ENCODE measurements at places on chromosomes 6 and 20.

DNA sequence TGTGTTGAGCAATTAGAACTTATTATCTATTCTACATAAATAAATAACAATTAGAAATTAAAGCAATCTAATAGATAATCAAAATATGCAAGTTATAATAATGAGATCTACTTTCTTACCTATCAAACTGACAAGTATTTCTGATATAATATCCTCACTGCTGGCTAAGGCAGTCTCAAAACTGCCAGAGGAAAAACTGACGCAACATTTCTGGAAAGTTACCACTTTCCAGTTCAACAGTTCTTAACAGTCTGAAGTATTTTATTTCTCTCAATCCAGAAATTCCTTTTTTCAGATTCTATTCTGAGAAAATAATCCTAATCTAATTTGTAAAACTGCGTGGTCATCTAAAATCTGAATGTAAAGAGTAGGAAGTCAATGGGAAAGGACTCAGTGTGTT, 121.0 kb downstream of the TRDN start:
- DNase-seq: no peak

GRCh38 chr6:41224800-41225199, 3.3 kb upstream of the TREML4 start:
- no peak for DNase-seq

- no peak for DNase-seq
Measured at GRCh38 chr6:166308033-166308768, at the start of gene PRR18. Gene PRR18 (minus strand): TSS chr6:166308392. CDS start chr6:166308142, 250 bp downstream.

- DNase-seq: no peak
Measured at GRCh38 chr6:30520522-30520921, 31.2 kb downstream of the HLA-E start.

- no peak for DNase-seq
Measured at GRCh38 chr6:43075670-43076463, at the start of gene PTK7. Gene PTK7 (plus strand): TSS chr6:43076314. CDS start chr6:43076489, 175 bp downstream.

DNA sequence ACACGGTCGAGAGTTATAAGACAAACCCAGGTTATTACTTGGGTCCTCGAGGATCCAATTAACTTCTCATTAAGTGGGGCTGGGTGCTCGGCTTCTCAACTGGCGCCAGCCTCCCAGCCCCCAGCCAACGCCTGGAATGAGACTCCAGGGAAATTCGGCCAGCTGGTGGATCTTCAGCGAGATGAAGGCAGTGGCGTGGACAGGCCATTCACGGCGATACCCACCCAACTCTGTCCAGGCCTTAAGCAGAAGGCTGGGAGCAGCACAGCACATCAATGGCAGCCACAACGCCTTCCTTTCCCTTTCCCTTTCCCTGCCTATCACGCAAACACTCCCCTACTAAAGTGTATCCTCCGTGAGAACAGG, 868 bp downstream of the METTL24 start:
- no peak for DNase-seq

DNA sequence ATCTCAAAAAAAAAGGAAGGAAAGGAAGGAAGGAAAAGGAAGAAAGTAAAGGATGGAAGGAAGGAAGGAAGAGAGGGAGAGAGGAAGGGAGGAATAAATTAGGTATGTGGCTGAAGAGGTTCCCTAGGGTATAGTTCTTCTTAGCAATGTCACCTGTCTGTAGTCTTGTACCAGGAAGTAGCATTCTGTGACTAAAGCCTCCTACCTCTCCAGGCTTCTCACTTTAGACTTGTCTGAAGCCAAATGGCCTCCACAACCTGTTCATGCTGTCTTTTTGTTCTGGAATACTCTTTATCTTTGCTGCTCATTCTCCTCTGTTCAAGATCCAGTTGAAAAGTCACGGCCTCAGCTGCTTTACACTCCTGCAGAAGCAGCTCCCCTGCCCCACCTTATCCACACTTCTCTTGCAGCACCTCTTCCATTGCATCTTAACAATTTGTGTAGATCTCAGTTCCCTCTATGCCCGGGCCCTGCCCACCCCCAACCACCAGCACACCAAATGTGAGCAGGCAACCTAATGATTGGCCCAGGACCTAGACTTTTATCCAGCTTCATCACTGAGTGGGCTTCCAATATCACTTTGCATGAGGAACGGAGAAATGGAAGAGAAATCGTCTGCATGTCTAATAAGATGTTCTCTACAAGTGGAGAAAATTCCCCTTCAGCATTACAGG, 19.1 kb downstream of the GCNT2 start:
- no peak for DNase-seq

GRCh38 chr6:170235391-170236125, 55.3 kb downstream of the DLL1 start:
- no peak for DNase-seq

DNA sequence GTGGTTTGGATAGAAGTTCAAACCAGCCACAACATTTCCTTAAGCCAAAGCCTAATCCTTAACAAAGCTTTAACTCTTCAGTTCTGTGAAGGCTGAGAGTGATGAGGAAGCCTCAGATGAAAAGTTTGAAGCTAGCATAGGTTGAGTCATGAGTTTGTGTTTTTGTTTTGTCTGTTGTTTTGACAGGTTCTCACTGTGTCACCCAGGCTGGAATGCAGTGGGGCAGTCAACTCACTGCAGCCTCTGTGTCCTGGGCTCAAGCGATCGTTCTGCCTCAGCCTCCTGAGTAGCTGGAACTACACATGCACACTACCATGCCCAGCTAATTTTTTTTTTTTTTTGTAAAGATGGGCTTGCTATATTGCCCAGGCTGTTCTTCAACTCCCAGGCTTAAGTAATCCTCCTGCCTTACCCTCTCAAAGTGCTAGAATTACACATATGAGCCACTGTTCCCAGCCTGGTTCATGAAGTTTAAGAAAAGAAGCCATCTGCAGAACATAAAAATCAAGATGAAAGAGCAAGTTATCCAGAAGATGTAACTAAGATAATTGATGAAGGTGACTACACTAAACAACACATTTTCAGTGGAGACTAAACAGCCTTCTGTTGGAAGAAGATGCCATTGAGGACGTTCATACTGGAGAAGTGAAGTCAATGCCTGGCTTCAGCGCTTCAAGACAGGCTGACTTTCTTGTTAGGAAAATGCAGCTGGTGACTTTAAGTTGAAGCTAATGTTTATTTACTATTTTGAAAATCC, 96.2 kb downstream of the SMAP1 start:
- DNase-seq: no peak

DNA sequence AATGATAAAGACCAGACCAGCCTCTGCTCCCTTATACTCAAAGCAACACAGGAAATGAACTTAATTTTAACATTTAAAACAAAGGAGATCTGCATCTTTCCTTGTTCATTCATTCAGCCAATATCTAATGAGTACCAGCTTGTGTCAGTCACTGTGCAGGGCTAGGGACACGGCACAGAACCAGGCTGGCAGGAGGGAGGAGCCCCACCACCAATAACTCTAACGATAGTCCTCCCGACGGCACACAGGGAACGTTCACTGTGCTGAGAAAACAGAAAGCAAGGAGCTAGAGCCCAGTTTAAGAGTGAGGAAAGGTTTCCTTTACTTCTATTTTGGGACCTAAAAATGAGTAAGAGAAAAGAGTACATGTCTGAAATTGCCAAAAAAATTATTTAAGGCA, 9.9 kb downstream of the ETV7 start:
- DNase-seq: no peak

GRCh38 chr20:2800521-2801285, at the start of gene CPXM1:
Gene CPXM1 (minus strand): TSS chr20:2800627. CDS start chr20:2800572, 55 bp downstream.
- no peak for DNase-seq

DNA sequence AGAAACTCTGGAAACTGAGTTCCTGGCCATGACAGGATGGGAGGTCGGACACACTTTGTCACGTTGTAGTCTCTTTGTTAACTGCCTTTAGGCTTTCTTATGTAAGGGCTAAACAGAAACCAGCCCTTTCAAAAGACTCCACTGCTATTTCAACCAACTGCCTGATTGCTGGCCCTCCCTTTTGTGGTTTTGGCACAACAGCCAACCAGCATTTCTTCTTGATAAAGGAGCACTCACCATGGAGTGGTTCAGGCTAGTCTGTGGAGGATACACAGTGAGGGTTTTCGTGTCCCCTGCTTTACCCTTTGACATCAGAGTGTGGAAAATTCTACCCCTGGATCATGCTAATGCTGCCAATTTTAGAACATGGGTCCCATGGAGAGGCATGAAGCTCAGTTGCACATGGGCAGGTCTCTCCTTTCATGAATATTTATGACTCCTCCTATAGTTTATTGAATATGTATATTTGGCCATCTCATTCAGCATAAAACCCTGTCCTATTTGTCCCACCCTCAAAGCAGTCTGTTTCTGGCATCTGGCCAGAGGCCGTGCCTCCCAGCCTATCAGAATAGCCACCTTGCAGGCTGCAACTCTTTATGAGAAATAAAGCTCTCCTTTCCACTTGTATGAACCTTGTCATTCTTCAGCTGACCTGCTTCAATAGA, 148.3 kb downstream of the HS3ST5 start:
- DNase-seq: no peak

DNA sequence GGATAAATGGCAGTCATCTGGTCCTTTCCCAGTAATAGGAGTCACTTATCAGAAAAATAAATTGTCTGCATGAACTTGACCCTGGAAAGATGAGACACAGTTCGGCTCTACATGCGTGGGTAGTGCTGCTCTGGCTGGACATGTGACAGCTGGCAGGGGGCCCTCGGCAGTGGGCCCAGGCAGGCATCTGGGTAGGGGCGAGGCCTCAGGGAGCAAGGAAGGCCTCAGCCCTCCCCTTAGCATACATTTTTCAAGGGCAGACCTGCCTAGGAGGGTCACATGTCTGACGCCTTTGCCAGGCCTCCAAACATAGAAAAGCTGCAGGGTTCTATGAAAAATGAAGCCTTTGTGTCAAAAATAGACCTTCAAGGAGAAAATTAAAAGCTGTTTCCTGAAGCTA, 12.8 kb upstream of the ILRUN start:
- DNase-seq: no peak

GRCh38 chr20:63042448-63043071, 35.8 kb upstream of the BHLHE23 start:
- no peak for DNase-seq

DNA sequence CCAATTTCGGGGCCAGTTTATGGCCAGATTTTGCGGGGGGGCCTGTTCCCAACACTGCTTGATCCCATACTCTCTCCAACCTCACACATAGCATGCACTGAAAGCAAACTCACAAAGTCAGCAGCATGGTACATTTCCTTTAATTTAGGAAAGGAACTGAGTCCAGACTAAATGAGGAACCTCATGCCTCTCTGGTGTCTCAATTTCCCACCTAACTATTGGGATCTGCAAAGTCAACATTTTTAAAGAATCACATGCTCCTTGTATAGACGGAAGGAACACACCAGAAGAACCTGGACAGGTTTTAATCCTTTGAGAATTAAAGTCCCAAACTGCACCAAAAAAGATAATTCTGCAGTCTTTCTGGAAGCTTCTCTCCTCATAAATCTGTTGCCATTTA, 33.3 kb downstream of the FAM50B start:
- DNase-seq: no peak

GRCh38 chr6:44943541-44943940, 384.6 kb upstream of the RUNX2 start:
- DNase-seq: no peak

DNA sequence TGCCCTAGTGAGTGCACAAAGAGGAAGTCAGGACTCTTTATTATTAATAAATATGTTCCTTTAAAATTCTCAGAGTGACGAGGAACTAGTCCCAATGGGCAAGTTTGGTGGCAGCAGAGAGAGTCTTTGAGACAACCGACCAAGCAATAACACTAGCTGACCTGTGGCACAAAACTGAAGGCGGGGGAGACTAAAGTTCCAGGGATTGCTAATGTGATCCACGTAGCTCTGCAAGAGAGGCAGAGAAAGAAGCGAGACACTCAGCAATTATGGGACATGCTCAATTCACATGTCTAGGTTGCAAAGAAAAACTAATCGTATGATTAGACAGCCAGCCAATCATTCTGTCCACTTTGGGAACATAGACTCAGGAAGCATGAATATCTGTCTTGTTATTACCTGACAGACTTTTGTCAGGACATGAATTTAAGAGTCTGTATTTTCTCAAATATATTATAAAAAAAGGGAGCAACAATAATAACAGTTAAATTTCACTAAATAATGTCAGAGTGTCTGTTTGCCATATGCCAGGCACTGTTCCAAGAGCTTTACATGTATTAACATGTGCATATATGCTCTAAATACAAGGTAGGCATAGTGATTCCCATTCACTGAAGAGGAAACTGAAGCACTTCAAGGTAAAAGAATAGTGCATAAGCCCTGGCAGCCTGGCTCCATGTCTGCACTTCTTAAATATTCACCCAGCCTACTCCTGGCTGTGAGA, 81.0 kb downstream of the COL9A1 start:
- DNase-seq: no peak

GRCh38 chr6:16921399-16922110, 160.3 kb upstream of the ATXN1 start:
- DNase-seq: no peak

DNA sequence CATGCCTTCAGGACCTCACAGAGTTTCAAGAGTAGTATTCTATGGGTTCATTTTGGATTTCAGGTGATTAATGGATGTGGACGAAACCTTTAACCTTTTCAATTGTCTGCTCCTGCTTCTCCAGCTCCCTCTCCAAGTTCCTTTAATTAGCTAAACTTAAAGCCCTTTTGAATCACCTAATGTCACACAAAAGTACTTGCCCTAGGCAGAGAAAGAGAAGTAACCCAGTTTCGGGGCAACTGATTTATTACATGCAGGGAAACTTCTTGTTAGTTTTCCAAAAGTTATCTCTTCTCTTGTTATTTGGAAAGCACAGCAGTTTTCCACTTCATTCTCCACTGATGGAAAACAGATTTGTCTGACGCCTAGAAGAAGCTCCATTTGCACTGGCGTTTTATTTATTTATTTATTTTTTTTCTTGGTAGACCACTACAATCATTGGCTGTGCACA, 407.7 kb upstream of the JARID2 start:
- no peak for DNase-seq

DNA sequence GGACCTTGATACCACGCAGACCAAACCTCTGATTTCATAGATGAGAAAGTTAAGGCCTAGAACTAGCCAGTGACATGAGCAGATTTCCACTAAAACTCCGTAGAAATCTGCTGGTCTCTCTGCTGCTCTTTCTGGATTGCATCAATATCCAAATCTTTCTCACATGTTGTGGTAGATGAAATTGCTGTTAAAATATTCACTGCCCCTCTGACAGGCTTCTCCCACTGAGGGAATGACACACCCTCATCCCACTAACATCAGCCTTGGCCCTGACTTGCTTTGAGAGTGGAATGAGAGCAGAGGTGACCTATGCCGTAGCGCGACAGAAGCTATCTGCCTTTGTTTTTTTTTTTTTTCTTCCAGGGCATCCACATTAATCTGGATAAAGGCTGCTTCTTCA, 20.4 kb upstream of the EXOC2 start:
- no peak for DNase-seq

- DNase-seq: no peak
Measured at GRCh38 chr6:118147511-118147910, 240.4 kb downstream of the SLC35F1 start.

GRCh38 chr6:31935021-31935420, 7.5 kb downstream of the C2 start:
- no peak for DNase-seq

All from stimulated activated CD8-positive, alpha-beta memory T cell treated with anti-CD3 and anti-CD28 coated beads, Interleukin-4, amount 100 ng/mL, for 1 hour (primary cell).